ENCODE measurements at places on chromosomes 2 and 18.

- no peak for DNase-seq
Measured at GRCh38 chr2:195212586-195212985, 444.4 kb upstream of the SLC39A10 start.

- no peak for DNase-seq
Measured at GRCh38 chr2:219002395-219003266, 9.4 kb upstream of the CRYBA2 start.

DNA sequence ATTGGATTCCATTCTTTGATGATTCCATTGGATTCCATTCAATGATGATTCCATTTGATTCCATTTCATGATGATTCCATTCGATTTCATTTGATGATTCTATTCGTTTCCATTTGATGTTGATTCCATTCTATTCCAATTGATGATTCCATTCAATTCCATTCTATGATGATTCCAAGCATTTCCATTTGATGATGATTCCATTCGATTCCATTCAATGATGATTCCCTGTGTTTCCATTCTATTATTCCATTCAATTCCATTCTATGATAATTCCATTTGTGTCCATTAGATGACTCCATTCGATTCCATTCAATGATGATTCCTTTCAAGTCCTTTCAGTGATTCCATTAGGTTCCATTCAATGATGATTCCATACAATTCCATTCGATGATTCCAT is 1090.5 kb downstream of the RPIA start:
- DNase-seq, result no peak

DNA sequence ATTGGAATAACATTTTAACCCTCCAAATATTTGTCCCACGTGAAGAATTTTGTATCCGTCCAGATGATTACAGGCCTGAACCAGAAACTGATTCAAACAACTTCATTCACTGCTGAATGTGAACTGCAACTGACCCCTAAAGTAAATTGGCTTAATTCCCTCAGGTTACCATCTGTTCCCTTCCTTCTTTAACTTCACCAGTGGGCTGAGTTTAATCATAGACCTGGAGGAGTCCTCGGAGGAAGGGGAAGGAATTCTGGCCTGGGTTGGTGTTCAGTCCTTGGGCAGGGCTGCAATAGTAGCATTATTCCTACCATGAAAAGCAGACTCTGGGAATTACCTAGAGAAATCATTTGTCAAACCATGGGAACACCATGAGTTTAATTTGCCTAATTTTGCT is 207.4 kb downstream of the TMEM247 start:
- no peak for DNase-seq

All from iPS DF 6.9 (cell line).